Central memory CD8-positive, alpha-beta T cell (primary cell): ENCODE measurements at places on chromosomes 3 and 15.

DNA sequence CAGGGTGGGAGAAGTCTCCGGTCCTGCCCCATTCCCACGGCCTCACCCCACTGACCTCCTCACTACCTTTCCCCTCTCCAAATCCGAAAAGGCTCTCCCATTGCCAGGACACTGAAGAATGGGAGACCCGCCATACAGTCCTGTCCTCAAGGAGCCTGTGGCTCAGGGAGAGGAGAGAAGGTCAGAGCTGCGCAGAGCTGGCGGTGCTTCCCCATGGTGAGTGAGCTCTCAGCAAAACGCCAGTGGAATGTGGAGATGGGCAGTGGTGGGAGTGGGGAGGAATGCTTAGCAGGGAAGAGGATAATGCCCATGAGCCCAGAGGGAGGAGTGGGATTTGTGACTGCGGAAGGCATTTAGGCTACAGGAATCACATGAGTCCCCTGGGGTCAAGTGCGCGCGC lies 20.1 kb downstream of the FAM43A start:
- DNase-seq: no peak

GRCh38 chr3:188239577-188239976 lies 85.6 kb downstream of the LPP start:
- DNase-seq: no peak

GRCh38 chr15:91208371-91208770 lies 108.3 kb downstream of the SV2B start:
- no peak for DNase-seq

DNA sequence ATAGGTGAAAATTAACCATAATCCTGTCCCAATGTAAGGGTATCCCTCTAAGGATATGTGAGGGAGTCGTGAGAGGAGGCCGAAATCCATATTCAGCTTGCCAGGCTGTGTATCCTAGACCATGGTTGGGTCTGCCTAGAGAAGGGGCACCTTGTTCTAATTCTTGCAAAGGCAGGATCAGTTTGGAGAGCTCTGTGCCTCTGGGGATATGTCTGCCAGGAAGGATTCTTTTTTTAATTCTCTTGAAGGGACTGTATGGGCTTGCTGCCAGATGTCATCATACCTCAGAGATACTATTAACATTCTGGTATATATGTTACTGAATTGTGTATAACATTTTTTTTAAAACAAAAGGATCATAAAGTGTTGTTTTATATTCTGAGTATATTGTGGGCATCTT lies 2.4 kb downstream of the ATP1B3 start:
- no peak for DNase-seq

DNA sequence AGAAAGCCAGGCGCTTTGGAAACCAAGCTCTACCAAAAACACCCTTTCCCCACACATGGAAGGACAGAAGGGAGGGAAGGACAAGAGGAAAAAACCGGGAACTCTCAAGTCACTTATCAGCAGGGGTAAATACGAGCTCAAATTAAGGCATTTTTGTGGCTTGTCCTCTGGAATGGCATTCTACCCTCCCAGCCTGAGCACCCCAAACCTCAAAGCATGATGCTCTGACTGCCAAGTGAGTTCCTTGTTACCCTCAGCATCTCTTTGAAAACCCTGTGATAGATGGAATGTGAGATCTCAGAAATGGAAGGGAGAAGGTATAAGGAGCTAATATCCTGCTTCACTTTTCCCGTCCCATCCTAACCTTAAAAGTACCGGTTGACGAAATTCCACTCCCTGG lies 8.1 kb upstream of the CSPG5 start:
- DNase-seq: no peak

DNA sequence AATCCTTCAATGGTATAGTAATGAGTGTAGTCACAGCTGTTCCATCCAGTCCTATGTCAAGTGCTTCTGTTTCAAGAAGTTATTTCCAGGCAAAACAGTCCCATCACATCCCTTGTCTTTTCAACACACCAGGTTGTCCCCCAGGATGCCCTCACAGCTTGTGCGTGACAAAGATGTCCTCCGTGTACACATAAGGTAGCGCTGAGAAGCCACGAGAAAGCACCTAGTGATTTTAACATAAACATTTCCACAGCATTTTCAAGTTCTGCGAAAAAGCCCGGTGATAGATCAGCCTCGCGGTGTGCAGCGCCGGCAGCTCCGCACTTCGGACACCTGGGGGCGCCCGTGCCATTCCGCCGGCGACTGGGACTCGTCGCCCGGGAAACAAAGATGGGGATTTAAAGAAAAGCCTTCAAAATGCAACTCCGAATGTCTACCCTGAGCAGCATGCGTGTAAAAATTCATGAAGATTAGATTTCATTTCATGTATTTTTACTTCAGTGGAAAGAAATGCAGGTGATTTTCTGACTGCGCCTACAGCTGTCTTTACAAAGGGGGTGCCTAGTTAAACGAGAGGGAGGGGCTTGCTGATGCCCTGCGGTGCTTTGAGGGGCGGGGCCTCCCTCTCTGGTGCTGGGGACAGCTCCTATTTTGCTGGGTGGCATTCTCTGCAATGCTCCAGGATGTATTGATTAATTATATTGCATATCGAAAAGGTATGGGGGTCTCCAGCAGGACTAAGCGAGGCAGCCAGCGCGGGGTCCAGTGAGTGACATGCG lies 49.9 kb downstream of the KY start:
- DNase-seq: no peak

GRCh38 chr3:20185331-20185678 lies 701 bp downstream of the SGO1 start:
- DNase-seq: no peak

GRCh38 chr3:196694202-196694638 lies 17.8 kb downstream of the CEP19 start:
- no peak for DNase-seq

GRCh38 chr15:71152542-71152941 lies 37.3 kb downstream of the THSD4 start:
- DNase-seq: no peak

DNA sequence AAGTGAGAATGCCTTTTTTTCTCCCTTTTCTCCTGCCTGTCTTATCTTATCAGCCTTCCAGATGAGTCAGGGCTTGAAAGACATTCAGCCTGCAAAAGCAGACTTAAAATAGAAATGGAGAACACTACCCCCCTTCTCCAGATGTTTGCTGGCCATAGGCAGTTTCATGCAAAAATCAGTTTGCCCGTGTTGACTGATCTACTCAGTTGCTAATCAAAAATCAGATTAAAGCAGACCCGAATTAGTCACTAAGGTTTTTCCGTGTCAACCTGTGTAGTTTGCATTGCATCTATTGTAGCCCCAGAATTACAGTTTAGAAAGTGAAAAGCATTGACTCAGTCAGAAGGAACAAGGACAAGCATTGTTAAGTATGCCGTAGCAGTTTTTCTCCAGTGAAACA lies 56.2 kb downstream of the IL5RA start:
- no peak for DNase-seq

GRCh38 chr3:112397556-112397955 lies 64.6 kb downstream of the CD200 start:
- DNase-seq: no peak

- DNase-seq: no peak
Measured at GRCh38 chr3:45566196-45566595, 28.4 kb upstream of the LIMD1 start.

- DNase-seq: no peak
Measured at GRCh38 chr3:55554634-55555425, 67.7 kb upstream of the WNT5A start.

DNA sequence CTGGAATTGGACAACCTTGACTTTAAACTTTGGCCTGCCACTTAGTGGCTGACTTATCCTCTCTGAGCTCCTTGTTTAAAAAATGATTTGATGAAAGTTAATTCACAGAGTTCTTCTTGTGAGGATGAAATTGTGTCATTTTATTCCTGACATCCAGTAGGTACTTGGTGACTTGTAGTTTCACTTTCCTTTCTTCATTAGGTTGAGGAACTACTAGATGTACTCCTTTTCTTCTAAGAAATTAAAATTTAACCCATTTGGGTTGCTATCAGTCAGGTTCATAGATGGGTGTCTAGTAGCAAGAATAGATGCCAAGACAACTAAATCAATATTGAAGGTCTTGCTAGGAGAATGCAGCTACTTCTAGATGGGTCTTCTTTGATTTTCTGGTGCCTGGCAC lies 5.2 kb downstream of the NR1D2 start:
- DNase-seq: no peak

DNA sequence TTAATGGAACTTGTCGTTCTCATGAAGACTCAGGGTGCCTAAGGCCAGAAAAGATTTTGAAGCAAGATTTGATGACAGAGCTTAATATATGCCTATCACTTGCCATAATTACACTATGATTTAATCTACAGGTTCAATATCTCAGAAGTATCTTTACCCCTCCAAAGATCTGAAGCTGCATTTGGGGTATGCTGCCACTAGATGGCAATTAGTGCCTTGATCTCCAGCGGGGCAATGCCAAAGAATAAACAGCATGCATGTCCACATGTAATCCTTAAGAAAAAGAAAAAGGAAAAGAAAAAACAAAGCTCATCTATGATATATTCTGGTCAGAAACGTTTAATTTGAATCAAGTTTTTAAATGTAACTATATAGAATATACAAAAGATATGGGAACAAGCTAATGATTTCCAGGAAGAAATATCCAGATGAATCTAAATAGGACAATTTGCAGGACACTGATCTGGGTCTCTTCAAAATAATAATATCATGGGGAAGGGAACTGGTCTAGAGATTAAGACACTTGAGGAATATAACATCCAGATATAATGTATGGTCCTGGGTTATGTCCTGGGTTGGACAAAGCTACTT lies 55.0 kb upstream of the SOX14 start:
- DNase-seq: no peak

DNA sequence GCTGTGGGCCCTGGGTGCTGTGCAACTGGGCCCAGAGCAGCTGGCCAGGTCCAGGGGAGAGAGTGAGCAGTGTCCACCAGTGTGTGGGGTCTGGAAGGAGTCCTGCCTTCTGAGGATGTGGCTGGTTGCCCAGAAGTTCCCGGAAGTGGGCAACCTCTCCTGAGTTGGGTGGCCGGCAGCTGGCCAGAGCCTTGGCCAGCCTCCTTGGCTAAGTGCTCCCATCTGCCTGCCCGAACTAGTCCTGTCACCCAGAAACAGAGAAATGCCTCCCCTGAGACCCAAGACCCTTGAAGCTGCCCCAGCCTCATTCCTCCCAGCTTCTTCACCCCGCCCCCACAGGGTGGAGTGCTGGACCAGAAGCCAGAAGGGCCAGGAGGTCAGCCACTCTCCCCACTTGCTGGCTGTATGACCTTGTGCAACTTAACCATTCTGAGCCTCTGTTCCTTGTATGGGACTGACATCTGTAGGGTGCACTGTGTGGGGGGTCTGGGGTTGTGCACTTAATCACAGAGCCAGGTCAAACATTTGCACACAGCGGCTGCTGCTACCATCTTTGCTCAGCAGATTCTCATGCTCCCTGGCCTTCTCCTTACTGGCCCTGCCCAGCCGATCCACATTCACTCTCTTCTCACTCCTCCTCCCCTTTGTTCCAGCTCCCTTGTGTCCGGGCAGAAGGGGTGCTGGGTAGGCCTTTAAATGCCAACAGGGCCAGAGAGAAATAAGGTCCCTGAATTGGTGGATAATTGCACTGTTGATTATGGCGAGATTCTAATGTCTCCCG lies 7.5 kb upstream of the ALAS1 start:
- DNase-seq: no peak

- no peak for DNase-seq
Measured at GRCh38 chr3:12574131-12574530, 17.2 kb downstream of the MKRN2 start.

- no peak for DNase-seq
Measured at GRCh38 chr3:137385922-137386321, 378.2 kb upstream of the SOX14 start.

GRCh38 chr3:57942388-57942787 lies 65.8 kb upstream of the FLNB start:
- DNase-seq: no peak

GRCh38 chr15:67085818-67086636 lies 20.6 kb downstream of the SMAD3 start:
- no peak for DNase-seq
